NCI-H2081 treated with DMSO at 0.1 percent for 48 hours (cell line): ENCODE measurements at places on chromosomes 2 and 18.

DNA sequence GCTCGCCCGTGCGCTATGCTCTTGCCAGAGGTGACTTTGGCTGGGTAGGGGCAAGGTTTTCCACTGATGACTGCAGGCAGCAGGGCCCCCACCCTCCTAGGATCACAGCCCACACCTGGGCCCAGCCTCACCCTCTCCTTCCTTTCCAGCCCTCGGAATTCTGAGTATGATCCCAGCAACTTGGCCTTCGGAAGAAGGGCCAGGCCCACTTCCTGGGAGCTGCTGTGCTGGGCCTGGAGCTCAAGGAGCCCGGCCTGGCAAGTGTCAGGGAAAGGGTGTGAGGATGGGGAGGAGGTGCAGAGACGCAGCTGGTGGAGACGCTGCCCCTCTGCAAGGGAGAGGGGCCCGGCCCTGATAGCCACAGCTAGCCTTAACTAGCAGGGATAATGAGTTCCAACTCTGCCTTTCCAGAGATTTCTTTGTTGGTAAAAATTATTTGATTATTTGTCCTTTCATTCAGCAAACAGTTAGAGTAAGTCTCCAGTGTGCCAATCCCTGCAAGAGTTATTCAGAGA, 1.7 kb upstream of the CNDP1 start:
- no peak for DNase-seq

- no peak for DNase-seq
These were observed 48.9 kb upstream of the IL1RL1 start for GRCh38 chr2:102262216-102263129.

DNA sequence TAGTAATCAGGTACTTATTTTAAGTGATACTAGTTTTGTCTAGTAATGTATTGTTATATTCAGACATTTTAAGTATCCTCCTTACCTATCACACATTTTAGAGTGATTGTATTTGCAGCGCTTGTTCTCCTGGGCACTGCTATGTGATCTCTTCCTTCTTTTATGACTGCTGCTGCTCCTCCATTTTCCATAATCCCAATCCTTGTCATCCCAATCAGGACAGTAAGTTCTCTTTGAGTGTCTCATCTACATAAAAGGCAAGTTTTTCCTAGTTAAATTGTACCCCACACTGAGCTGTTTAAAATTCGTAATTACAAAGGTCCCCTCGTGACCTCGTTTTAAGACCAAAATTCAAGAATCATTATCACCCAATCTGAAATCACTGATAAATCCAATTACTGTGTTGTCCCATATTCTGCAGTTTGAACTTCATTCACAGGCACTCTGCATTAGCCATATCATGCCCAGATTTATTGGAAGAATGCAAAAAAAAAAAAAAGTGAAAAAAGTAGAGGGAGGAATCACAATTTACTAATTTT, 2.8 kb downstream of the CLK1 start:
- no peak for DNase-seq

GRCh38 chr2:28447943-28448792, 47.7 kb upstream of the PLB1 start:
- DNase-seq, result no peak

- DNase-seq, result no peak
These were observed 16.9 kb downstream of the SLC66A2 start for GRCh38 chr18:79934311-79935097.

DNA sequence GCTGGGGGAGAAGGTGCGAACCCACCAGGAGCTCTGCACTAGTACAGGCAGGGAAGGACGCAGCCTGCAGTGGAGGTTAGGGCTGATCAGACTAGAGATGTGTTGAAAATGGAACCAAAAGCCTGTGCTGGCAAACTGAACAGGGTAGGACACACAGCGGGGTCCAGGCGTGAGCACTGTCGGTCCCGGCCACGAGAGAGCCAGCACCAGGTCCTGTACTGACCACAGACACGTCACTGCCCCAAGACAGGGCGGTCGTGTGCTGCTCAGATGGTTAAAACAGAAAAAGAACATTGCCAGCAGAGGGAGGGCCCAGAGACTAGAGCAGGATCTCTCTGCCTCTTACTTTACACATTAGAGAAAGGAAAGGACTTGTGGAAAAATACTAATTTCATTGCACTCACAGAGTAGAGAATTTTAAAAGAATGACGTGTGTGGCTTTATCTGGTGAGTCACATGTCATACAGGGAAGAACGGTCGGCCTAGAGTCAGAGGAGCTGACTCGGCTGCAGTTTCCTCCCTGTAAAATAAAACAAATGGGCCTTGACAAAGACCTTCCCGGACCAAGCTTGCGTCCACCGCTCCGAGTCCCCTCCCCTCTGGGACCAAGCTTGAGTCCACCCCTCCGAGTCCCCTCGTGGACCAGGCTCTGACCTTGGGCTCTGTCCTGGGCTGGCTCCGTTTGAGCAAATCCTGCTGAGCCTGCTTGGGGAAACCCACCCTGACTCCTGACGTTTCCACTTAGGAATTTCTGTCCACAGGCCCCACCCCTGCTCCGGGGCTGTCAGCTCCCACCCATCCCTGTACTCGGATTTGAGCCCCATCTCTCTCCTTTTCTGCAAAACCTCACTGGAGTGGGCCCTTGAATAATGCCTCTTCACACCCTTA, 16.7 kb upstream of the ADI1 start:
- no peak for DNase-seq

GRCh38 chr2:33763671-33764310, 164.7 kb upstream of the FAM98A start:
- no peak for DNase-seq

- DNase-seq, result no peak
These were observed 88.5 kb downstream of the SH3RF3 start for GRCh38 chr2:109217362-109218086.

DNA sequence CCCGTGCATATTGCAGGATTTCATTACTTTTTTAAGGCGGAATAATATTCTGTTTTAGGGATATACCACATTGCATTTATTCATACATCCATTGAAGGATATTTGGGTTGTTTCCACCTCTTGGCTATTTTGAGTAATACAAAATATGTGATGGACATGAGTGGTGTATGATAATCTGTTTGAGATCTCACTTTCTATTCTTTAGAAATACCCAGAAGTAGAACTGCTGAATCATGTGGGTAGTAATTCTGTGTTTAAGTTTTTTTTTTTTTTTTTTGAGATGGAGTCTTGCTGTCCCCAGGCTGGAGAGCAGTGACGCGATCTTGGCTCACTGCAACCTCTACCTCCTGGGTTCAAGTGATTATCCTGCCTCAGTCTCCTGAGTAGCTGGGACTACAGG, 201.4 kb downstream of the NYAP2 start:
- DNase-seq, result no peak

- DNase-seq, result no peak
These were observed 196.0 kb downstream of the CALCRL start for GRCh38 chr2:187252063-187252462.

DNA sequence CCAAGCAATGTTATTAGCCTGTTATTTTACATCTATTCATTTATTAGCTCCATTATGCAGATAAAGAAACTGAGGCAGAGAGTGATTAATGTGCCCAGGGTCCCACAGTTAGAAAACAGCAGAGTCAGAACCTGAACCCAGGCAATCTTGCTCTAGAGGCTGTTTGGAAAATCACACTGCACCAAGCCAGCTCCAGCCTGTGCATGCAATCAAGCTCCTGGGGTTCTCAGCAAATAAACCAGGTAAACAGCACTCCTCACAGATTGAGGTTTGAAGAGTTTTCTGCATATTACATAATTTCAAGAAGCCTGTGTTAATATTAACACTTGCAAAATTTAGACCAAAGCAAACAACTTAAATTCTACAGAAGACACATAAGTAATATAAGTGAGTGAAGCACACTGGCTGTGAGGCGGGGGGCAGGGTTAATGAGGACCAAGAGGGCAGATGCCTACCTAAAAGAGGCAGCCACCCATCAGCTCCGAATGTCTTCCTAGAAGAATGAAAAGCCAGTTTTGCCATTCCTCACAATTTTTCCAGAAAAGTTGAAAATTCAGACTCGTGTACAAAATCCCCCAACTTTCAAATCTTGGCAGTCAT, 35.4 kb downstream of the CACNB4 start:
- no peak for DNase-seq

DNA sequence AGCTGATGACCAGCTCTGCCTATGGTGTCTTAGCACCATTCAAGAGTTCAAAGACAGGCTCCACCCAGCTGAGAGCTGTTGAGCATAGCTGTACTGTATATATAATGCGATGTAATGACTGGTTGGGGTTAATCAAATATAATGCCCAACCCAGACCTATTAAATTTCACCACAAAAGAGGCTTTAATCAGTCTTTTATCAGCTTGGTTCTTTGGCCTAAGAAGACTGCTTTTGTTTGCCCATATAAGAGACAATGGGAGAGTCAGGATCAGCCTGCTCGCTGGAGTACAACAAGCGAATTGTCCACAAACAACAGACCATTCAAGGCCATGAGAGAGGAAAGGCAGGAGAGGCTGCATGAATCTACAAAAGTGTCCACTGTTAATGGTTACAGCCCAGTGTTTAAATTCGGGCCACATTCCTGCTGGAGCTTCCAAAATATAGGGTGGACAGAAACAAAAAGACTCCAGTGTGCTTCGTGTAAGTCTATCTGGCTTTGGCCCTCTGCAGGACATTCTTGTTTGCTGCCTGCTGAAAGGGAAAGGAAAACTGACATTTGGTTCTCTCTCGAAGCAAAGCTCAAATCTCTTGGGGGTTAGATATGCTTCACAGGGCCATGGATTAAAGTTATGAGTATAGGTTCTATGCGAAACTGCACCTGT, 299.0 kb upstream of the FBXO11 start:
- DNase-seq, result no peak

- no peak for DNase-seq
These were observed 5.0 kb downstream of the NT5DC4 start for GRCh38 chr2:112725545-112726457.

DNA sequence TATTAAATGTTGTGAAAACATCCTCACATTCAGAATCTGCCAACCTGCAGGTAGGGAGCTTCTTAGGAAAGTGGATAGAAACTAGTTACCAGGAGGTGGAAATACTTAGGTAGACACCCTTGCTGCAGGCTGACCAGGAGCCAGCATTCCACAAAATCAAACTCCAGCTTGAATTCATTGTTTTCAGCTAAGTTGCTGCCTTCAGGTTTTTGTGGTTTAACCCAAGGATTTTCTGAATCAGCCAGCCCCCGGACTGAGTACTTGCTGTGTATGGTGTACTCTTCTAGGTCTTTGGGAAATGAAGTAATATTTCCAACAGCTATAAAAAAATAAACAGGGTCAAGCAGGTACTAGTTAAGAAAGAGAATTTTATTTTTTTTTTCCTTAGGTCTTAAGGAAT, 192.1 kb upstream of the CHST9 start:
- no peak for DNase-seq

GRCh38 chr18:70578480-70578879, 289.6 kb downstream of the SOCS6 start:
- no peak for DNase-seq

DNA sequence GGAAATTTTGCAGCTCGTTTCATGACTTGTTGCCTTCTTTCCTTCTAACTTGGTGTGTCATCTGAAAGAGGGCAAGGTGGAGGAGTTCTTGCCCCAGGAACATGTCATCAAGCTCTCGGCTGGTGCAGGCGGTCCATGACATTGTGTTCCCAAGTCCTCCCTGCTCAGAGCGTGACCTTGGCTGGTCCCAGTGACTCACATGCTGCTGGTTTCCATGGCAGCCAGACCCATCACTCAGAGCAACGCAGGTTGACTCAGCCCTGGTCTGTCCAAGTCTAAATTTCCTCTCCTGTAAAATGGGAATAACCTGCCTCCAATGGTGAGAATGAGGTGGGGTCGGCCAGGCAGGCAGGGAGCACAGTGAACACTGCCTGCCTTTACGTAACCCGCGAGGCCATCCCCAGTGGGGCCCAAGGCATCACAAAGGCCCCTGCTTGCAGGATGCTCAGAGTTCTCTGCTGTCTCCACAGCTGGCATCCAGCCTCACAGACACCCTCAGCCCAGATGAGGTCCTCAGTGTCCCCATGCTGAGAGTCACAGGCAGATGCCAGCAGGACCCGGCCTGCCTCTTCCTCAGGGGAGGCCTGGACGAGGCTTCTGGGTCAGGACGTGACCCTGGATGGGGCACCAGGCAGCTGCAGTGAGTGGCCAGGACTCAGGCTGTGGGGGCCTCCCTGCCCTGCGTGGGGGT, 143.7 kb downstream of the TPO start:
- no peak for DNase-seq

DNA sequence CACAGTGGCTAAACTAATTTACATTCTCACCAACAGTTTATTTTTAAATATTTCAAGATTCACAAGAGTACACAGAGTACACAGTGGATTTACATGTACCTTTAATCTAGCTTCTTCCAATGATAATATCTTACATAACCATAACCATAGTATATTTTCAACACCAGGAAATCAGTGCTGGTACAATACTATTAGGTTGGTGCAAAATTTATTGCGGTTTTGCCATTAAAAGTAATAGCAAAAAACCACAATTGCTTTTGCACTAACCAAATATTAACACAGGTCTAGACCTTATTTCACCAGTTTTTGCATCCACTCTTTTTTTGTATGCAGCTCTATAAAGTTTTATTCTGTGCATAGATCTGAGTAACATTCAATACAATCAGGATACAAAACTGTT, 163.0 kb downstream of the SCG2 start:
- no peak for DNase-seq

- no peak for DNase-seq
These were observed 43.7 kb downstream of the RPIA start for GRCh38 chr2:88735133-88735532.

GRCh38 chr18:74896390-74896991, 298.8 kb downstream of the ZNF407 start:
- DNase-seq, result peak; percentile 77

DNA sequence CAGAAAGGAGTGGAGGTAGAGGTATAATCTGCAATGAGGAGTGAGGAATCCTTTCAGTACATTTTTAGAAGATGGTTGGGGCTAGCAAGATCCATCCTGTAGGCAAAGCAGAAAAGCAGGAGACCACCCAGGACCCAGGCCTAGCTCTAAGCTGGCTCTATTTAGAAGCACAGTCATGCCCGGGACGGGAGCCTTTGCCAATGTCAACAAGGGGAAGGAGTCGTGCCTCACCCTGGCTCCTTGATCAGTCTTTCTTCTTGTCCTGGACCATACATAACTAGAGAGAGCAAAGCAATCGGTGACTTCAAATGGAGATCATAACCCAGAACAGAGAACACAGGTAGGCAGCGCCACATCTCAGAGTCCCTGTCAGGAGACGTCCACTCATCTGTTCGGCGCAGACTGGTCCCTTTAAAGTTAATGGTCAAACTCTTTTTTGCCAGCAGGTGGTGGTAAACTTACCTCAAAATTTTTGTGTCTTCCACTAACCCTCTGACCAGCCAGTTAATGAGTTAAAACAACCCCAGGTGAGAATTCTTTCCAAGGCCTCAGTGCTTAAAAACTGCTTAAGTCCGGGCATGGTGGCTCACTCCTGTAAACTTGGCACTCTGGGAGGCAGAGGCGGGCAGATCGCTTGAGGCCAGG, 8.0 kb downstream of the MC5R start:
- no peak for DNase-seq
